GM12878 (cell line): ENCODE measurements at places on chromosomes 5 and 9.

DNA sequence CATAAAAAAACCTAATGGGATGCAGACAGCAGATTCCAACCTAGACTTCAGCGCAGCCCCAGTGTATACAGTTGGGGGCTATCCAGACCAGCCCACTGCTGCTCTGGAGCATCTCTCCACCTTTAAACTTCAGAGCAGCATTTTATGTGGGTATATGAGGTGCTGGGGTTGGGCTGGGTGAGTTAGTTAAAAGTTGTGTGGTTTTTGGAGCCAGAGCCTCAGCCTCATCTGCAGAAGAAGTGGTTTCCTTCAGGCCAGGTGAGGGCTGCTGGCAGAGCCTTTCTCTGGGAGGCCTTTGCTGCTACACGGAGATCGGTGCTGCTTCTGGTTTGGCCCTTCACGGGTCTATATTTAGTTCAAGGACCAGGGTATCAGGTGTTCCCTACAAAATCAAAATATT is 228.3 kb downstream of the PDZD2 start:
- DNase-seq: no peak

DNA sequence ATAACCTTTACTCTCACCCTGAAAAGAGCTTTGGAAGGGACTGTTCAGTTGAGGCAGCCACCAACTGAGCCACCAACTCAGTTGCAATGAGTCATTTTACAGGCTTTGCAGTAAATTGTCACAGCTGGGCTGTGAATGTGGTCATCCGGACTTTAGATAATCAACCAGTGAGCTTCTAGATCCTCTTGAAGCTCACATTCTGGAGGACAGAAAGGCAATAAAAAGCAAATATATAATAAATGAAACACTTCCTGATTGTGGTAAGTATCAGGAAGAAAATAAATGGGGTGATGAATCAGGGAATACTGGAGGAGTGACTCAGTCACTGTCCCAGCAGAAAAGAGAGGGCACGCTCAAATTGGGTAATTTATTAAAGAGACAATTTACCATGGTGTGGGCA is 13.2 kb upstream of the C5orf58 start:
- no peak for DNase-seq

DNA sequence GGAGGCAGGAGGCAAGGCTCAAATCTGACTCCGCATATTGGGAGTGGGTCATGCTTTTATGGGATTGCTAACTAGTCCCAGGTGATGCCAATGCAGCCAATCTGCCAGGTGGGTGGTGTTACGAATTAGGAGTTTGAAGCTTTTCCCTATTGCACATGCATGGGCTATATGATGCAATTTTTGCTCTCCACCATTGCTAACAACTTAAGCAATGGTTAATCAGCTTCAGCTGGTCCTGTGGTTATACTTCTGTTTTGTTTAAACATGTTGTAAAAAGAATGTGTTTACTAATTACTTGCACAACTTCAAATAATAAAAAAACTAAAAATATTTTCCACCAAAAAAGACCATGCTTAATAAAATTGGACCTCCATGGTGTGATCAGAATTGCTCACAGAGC is 55.7 kb downstream of the SHC3 start:
- DNase-seq: no peak

GRCh38 chr9:3331801-3332200 is 194.0 kb downstream of the RFX3 start:
- DNase-seq: no peak

DNA sequence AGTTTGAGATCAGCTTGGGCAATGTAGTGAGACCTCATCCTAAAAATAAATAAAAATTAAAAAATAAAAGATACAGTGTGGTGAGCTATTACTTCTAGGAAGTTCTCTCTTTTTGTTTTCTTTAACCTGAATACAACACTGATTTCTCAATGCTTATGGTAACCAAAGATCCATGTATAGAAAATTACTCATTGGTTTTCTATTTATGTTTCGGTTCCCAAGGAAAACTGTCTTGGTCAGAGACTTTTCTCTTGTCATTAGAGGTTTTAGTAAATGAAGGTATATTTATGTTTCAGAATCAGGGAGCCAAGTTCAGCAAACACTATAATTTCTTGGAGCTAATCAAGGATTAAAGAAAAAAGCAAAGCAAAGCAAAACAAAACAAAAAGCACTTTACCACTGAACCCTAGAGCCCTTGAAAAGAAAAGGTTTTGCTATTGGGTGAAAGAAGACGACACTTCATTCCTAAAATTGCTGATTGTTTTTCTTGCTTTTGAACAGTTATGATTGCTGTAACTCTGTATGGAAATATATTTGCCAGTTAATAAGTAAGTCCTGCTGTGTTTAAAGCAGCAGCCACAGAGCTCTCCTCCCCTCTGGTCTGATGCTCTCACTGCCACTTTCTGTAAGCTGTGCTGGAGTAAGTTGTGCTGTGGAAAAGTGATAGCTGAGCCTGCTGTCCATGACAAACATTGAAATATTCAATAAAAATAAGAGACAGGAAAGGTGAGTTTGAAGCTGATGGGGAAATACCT is 298.2 kb downstream of the CD180 start:
- no peak for DNase-seq

GRCh38 chr5:89016741-89017303 is 133.8 kb upstream of the MEF2C start:
- no peak for DNase-seq

- DNase-seq: no peak
These were observed 40.8 kb upstream of the HMHB1 start for GRCh38 chr5:143771189-143771588.
